Fibroblast of pulmonary artery (primary cell): ENCODE measurements at places on chromosomes 6 and 20.

GRCh38 chr6:24227556-24227955, 101.5 kb downstream of the NRSN1 start:
- no peak for DNase-seq

- peak; percentile 56 for DNase-seq
Observed at GRCh38 chr6:166977621-166978525, 21.3 kb upstream of the CEP43 start.

- no peak for DNase-seq
Observed at GRCh38 chr6:50868466-50868865, 49.8 kb downstream of the TFAP2B start.

GRCh38 chr20:46195264-46196036, 77.3 kb downstream of the CD40 start:
- no peak for DNase-seq

DNA sequence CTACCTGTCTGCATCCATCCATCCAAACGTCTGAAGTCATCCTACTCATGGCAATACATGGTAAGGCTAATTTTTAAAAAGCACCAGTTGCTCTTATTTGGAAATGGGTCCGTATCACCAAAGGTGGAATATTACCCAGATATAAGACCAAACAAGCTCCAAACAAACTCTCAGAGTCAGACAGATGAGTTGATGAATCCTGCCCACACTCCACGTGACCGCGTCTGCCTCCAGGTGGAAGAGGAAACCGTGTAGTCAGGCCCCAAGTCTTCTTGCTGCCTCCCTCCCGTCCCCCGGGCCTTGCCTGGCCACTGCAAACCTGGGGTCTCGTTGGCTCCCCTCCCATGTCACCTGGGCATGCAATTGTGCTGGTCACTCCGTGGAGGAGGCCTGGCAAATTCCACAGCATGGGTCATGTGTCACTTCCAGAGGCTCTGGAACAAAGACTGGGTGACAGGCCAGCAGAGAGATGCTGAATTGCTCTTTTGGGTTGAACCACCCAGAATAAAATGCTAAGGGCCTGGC, 31.8 kb downstream of the CTCFL start:
- DNase-seq = no peak

- peak; percentile 92 for DNase-seq
Observed at GRCh38 chr6:21033575-21034026, 499.3 kb downstream of the CDKAL1 start.

DNA sequence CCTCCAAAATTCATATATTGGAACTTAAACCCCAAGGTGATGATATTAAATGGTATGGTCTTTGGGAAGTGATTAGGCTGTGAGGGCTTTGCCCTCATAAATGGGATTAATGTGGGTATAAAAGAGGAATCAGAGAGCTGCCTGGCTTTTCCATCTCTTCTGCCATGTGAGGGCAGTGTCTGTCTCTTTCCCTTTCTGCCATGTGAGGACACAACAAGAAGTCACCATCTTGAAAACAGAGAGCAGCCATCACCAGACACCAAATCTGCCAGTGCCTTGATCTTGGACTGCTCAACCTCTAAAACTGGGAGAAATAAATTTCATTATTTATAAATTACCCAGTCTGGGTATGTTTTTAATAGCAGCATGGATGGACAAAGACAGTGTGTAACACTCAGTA, 263.0 kb downstream of the PAX1 start:
- no peak for DNase-seq

DNA sequence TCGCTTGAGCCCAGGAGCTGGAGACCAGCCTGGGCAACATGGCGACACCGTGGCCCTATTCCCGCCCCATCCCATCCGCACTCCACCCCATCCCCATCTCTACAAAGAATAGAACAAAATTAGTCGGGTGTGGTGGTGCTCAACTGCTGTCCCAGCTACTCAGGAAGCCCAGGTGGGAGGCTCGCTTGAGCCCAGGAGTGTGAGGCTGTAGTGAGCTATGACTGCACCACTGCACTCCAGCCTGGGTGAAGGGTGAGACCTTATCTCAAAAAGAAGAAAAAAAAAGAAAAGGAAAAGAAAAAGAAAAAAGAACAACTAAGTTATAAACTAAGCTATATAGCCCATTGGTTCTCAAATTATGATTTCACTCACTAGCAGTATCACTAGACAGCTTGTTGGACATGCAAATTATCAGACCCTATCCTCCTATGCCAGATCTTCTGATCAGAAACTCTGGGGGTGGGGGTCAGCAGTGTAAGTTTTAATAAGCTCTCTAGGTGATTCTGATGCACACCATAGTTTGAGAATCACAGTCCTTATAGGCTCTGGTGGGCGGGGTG, 491 bp upstream of the ITCH start:
- DNase-seq = no peak

GRCh38 chr20:3390759-3391425, 16.6 kb downstream of the DNAAF9 start:
- DNase-seq = no peak

- no peak for DNase-seq
Observed at GRCh38 chr20:34199183-34199582, 42.0 kb upstream of the ASIP start.

- DNase-seq = no peak
Observed at GRCh38 chr6:37686111-37686510, 11.6 kb downstream of the MDGA1 start.

- DNase-seq = peak; percentile 82
Observed at GRCh38 chr20:10626896-10627295, 46.9 kb downstream of the JAG1 start.

GRCh38 chr20:47672166-47672565, 113.1 kb downstream of the SULF2 start:
- no peak for DNase-seq

- no peak for DNase-seq
Observed at GRCh38 chr6:122568797-122569221, 41.4 kb upstream of the PKIB start.

GRCh38 chr20:9578594-9578993, 64.2 kb downstream of the LAMP5 start:
- DNase-seq = no peak

- no peak for DNase-seq
Observed at GRCh38 chr6:15950962-15951569, 177.8 kb upstream of the MYLIP start.

- DNase-seq = no peak
Observed at GRCh38 chr6:19268117-19268516, 569.1 kb upstream of the ID4 start.

DNA sequence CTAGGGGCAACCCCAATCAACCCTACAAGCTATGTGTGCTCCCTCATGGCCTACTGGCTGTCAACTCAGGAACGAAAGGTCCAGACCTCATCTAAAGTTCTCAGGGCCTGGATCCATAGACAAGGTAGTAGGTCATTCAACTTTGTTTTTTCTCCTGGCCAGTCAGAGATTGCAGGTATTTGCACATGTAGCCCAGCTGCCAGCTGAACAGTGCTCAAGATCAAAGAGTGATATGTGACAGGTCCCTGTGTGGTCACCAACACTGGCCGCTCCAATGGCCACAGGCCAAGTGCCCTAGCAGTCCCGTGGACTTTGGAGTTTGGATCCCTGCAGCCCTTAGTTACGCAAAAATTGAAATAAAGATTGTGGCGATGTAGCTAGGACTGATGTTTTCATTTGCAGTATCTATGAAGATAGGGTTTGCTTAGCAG, 60.6 kb upstream of the ATXN1 start:
- DNase-seq = no peak

DNA sequence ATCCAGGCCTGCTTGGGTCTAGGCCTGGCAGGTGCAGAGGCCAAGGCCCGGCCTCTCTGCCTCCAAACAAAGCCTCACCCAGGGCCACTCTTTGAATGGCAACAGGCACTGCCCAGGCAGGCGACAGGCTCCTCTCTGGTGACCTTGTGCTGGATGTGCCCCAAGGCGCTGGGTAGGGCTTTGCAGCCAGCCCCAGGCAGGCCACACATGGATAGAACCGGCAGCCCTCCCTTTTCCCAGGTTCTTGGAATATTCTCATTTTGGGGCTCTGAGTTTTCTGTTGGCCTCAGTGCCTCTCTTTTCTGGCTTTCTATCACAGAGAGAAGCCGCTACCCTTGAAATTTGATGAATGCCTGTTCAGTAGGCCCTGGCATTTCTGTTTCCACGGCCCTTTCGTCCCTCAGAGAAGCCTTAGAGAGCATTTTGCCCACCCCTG, 18.9 kb downstream of the PKIG start:
- DNase-seq = no peak

GRCh38 chr6:63923139-63923739, 287.6 kb downstream of the PHF3 start:
- DNase-seq = peak; percentile 66

DNA sequence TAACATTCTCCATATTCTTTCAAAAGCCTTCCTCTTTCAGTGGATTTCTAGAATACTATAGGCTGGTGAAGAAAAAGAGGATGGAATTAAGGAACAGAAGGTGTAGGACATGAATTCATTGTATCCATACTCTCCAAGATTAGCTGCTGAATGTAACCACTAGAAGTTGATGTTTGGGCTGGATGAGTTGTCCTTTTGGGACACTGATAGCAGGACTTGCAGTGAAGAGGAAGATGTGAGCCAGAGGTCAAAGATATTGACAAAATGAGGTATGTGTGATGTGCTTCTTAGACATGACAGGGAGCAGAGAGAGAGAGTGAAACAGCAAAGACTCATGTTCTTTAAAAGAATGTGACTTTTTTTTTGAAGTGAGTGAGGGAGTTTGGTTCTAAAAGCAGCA, 134.3 kb upstream of the MAN1A1 start:
- no peak for DNase-seq

- DNase-seq = no peak
Observed at GRCh38 chr6:120200853-120201252, 851.3 kb upstream of the MAN1A1 start.

- DNase-seq = no peak
Observed at GRCh38 chr6:106051226-106051625, 34.9 kb upstream of the PRDM1 start.

DNA sequence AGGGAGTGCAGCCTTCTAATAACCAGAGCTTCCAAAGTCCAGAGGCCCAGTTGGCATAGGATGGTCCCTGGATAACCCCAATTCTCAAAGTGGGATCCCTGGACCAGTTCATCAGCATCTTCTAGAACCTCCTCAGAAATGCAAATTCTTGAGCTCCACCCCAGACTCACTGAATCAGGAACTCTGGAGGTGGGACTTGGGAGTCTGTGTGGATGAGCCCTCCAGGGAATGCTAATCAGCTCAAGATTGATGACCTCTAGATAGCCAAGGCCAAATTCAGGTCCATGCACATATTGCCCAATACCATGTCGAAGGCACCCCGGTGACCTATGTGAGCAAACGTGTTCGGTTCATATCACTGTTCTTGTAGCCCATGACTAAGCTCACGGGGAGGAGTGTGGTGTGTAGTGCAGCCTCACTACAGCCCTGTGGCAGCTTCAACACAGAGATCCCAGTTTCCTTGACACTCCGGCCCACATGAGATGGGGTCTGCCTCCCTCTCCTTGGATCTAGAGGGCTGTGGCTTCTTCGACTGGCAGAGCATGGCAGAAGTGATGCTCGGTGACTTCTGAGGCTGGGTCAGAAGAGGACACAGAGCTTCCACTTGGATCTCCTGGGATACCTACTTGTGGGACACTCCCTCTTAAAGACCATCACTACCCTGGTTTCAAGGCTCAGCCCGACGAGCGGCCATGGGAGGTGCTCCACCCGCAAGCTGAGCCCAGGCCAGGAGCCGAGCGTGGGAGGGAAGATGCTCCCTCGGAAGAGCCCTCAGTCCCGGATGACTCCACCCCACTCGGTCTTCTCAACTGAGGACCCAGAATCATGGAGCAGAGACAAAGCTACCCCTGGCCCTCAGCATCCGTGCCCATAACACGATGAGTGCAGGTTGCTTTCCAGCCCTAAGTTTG, 151.1 kb upstream of the CST7 start:
- DNase-seq = no peak

DNA sequence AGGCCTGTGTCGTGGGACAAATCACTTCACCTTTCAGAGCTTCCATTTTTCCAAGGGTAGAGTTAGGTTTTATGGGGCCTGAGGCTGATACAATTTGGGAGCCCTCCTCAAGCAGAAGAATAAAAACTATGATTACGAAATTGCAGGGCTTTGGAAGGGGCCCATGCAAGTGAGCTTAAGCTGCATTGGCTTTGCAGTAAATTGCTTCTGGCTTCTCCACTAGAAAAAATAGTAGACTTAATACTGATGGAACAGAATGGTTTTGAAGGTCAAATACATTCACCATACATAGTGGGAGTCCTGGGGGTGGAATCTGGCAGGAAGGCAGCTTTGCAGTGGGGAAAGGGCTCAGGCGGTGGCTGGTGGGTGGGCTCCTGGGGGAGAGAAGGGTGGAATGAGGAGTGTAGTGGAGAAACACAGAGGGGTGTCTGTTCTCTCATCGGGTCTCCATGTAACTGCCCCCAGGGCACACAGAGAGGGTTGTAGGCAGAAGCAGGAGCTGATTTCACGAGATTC, 55.9 kb upstream of the RNF24 start:
- DNase-seq = no peak

DNA sequence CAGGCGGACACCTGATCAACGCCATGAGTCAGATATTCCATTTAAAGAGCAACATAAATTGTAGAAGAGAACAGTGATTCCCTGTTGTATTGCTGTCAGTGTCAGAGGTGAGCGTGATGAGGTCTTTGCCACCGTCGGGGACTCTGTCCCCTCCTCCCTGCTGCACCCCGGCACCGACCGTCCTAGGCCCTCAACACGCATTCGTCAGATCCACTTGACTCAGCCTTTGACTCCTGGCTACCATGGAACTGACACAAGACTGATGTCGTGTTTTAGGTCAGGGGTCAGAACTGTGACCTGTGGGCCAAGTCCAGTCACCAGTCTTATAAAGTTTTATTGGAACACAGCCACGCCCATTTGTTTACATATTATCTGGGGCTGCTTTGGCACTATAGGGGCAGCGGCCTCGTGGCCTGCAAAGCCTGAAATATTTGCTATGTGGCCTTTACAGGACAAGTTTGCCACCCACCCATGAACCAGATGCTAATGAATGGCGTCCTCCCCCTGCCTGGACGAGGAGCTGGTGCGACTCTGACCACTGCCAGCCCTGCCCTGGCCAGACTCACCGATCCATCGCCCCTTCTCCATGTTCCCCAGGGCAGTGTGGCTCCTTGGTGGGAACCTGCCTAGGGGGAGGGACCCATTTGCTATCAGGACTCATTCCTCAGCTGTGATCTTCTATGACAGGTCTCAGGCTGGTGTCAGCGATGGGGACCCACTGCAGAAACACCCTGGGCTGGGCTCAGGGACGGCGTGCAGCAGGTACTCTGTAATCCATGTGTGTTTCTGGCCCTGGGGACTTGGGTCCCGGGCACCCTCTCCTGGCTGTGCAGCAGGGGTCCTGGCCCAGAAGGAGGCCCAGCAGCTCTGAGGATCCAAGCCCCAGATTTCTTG, 37.5 kb upstream of the PHACTR3 start:
- no peak for DNase-seq

GRCh38 chr6:9481292-9482029, 933.4 kb downstream of the TFAP2A start:
- DNase-seq = no peak
